ENCODE measurements at places on chromosomes 16 and 17.

GRCh38 chr17:39755554-39756379 lies 18.0 kb downstream of the GRB7 start:
- DNase-seq: no peak

GRCh38 chr17:50866950-50867362 lies 802 bp upstream of the TOB1 start:
- peak; percentile 67 for DNase-seq

- no peak for DNase-seq
Measured at GRCh38 chr17:64117981-64118979, 11.7 kb downstream of the ERN1 start.

GRCh38 chr17:74569020-74570003 lies 2.0 kb upstream of the CD300H start:
- peak; percentile 99 for DNase-seq

DNA sequence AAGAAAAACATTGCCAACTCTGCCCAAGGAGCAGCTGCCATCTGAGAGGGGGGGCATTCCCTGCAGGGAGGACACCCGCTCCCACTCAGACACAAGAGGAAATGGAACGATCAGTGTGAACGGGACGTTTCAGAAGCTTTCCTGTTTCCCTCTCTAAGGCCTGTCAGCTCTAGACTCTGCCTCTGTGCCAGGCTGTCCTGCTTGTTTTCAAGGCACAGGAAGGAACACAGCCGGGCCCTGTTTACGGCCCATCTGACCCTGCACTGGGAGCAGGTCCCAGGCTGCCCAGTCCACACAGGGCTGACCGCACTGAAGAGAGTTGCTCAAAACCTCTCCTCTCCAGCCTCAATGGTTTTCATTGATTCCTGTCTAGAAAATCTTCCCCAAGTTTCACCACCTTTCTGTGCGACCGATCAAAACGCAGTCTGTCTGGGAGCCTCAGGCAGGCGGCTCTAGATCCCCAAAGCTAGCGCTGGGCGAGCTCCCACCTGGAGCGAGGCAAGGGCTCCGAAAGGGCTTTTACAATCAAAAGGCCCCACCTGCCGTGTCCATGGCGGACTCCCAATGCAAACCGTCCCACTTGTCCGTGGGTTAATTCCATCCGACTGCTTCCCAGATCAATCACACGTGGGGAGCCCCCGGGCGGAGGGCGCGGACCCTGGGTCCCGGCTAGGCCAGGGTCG lies 1.5 kb downstream of the PIEZO1 start:
- no peak for DNase-seq

DNA sequence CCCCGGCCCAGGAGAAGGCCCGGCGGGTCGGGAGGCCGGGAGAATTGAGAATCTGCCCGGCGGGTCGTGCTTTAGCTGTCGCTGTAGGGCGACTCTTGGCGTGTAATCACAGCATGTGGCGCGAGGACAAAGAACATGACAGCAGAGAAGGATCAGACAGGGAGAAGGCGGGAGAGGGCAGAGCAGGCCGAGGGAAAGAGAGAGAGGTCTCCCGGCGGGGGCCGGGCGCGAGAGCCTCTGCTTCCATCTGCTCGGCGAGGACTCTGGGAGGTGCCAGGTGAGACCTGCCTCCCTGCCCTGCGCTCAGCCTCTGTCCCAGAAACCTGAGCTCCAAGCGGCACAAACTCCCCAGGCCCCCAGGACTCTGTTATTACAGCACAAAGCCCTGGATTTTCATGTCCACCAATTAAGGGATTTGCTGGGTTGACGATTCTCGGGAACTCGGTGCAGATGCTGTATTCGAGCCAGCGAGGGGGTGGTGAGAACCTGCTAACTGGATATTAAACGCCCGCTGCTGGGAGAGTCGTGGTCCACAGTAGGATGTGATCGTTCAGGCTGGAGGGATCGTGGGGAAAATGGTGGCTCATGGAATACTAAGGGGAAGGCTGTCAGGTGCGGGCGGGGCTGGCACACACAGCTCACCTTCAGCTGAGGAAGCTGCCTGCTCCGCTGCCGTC lies 172.0 kb upstream of the CIBAR2 start:
- DNase-seq: no peak

DNA sequence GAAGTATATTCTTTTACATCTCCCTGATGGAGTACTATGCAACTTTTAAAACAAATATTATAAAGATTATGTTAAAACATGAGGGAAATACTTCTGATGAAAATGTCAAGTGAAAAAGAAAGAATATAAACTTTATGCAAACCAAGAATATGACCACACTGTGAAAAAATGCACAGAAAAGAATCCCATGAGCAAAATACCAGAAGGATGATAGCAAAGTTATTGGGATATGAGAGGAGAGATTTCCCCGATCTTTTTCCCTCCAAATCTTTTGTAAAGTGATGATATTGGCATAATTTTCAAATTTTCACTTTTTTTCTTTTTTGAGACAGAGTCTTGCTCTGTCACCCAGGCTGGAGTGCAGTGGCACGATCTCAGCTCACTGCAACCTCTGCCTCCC lies 36.6 kb upstream of the SMURF2 start:
- DNase-seq: no peak
